ENCODE measurements at places on chromosomes 3 and 15. TPM values are rescaled to one million over a fixed set of nuclear protein-coding genes. Genes with fewer than 3 reads are reported as not detected.

Gene SLC22A13
- total RNA-seq = 1.2 TPM

Gene HCN4
- total RNA-seq = not detected

Gene RBP2
- not detected for total RNA-seq

Gene ACP3
- total RNA-seq = 0.33 TPM

Gene PLIN1
- 0.33 TPM for total RNA-seq

Gene ZNF80
- total RNA-seq = not detected

Gene THBS1
- 2,745 TPM for total RNA-seq

Gene AGBL1
- not detected for total RNA-seq

Gene PATL2
- total RNA-seq = 0.33 TPM

Gene ZIC4
- not detected for total RNA-seq

Gene CTXN2
- not detected for total RNA-seq

Gene ECT2
- 26.1 TPM for total RNA-seq

Gene NUP210
- 0.10 TPM for total RNA-seq

Gene LRRC31
- not detected for total RNA-seq

Gene TIMMDC1
- total RNA-seq = 65.6 TPM

Gene C3orf20
- total RNA-seq = under 0.01 TPM

Gene HTR3E
- not detected for total RNA-seq

Data from smooth muscle cell of the pulmonary artery (primary cell).